Progenitor cell of endocrine pancreas (in vitro differentiated cells): ENCODE measurements at places on chromosomes 3 and 15. TPM values are rescaled to one million over a fixed set of nuclear protein-coding genes. Genes with fewer than 3 reads are reported as not detected.

- no peaks in the 10 kb centered on the region for H3K36me3 ChIP-seq
- H3K4me1 ChIP-seq: peaks cover 4% of the 10 kb centered on the region
- no peak overlapping the region for H3K27ac ChIP-seq
Observed at GRCh38 chr3:117479095-117479494, 769.5 kb downstream of the TUSC7 start.

PLSCR2 gene
- total RNA-seq: 0.44 TPM in 1 of 2 replicates, not detected in the other

MORC1 gene
- total RNA-seq: not detected in 2 replicates

TEX55 gene
- total RNA-seq: not detected in 2 replicates

HACD2 gene
- total RNA-seq: 54.4 and 57.6 TPM in 2 replicates
